Kasumi-1 (cell line): ENCODE measurements at places on chromosomes 4 and X.
A peak's percentile ranks its signal among the peaks of the same experiment; 100 is the strongest.

GRCh38 chr4:114025176-114025777, 45.8 kb upstream of the ARSJ start:
- no peak for DNase-seq

GRCh38 chr4:153466949-153467896, 1.1 kb downstream of the TMEM131L start:
- peak; percentile 20 for DNase-seq

- no peak for DNase-seq
These were observed 487.2 kb upstream of the LCORL start for GRCh38 chr4:18508786-18509185.

DNA sequence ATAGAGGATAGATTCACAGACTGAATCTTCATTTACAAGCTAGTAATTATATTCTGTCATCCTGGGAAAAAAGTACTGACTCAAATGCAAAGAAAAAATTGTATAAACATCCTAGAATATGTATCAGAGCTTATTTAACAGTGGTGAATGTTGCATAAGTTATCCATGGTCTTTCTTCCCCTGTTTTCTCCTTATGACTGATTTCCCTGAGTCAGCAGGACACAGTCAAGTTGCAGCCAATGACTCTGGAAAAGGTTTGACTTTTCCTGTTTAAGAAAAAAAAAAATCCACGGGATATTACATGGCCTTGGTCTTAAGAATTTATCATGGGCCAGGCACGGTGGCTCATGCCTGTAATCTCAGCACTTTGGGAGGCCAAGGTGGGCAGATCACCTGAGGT, 36.5 kb downstream of the INPP4B start:
- no peak for DNase-seq

GRCh38 chr4:102710986-102711385, 49.8 kb downstream of the MANBA start:
- DNase-seq: no peak

DNA sequence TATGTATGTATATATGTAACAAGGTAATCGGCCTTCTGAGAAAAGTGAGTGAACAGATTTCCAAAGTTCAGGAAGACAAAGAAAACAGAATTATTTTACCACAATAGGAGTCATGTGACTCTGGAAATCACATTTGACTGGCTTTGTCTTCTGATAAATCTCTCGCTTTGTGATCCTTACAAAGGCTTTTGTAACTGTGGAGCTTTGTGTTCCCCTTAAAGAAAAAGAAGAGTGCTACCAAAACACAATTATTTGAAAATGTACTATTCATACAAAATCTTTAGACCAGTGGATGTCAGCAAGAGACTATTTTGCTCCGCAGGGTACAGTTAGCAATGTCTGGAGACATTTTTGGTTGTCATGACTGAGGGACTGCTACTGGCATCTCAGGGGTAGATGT, 238.8 kb downstream of the LDB2 start:
- DNase-seq: no peak
